ENCODE measurements at places on chromosomes 16 and 17.
A peak's percentile ranks its signal among the peaks of the same experiment; 100 is the strongest.

DNA sequence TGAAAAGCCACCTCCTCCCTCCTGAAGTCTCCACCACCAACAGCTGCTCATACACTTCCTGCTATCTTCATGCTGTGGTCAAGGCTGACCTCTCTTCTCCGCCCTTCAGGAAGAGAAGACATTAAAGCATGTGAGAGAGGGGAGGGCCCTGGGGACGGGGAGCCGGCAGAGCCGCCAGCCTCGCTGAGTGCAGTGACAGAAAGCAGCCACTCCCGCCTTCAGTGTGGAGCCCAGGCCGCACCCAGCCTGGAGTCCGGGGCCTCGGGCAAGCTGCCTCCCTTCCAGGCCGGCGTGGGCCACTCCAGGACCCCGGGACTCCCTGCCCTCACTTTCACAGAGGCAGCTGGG, 94.7 kb upstream of the TNRC6C start:
- no peak overlapping the region for H3K4me3 ChIP-seq
- H3K27me3 ChIP-seq = no peaks in the 10 kb centered on the region
- DNase-seq = no peak
- H3K4me1 ChIP-seq = peaks cover 24% of the 10 kb centered on the region
- H3K27ac ChIP-seq = no peak overlapping the region

GRCh38 chr16:67667817-67668494, 1.3 kb downstream of the C16orf86 start:
- H3K27ac ChIP-seq = peak overlapping the region; percentile 28
- no peaks in the 10 kb centered on the region for H3K27me3 ChIP-seq
- peak overlapping the region; percentile 65 for H3K4me3 ChIP-seq
- peak; percentile 82 for DNase-seq
- peaks cover 36% of the 10 kb centered on the region for H3K4me1 ChIP-seq

DNA sequence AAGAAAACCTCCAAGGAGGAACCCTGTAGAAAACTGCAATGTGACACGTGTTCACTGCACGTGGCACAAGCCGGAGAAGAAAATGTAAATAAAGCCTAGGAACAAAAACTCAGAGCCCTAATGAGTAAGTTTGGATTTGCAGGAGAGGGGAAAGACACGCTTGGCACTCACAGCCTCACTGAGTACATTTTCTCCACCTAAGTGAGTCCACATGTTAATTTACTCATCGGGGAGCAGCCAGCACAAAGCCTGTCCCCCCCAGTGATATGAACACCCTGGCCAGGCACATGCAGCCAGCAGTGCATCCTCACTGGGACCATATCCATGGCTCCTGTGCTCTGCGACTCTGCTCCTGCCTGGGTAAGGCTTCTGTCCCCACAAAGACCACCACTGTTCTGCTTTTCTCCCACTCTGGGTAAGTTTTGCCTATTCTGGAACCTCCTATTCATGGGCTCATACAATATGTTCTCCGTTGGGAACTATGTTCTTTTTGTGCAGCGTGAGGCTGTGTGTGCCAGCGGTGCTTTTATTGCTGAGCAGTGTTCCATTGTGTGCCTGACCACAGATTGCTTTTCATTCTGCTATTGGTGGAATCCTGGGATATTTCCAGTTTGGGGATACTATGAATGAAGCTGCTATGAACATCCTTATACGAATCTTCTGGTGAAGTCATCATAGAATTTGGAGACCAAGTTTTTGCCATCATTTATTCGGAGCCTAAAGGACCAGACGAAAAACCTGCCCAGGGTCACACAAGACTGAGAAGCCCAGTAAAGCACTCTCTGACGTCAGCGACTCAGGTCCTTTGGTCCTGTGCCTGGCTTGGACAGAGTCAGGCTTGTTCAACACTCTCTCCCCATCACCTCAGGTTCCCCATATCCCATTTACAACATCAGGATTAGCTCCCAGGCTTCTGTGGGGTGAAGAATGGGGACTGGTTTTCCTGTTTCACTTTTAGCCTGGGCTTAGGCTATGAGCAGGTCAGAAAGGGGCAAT, 53.3 kb downstream of the RNF112 start:
- peaks cover 43% of the 10 kb centered on the region for H3K4me1 ChIP-seq
- no peaks in the 10 kb centered on the region for H3K27me3 ChIP-seq
- H3K27ac ChIP-seq = peak overlapping the region; percentile 57
- H3K4me3 ChIP-seq = no peak overlapping the region
- no peaks in the 10 kb centered on the region for H3K36me3 ChIP-seq
- DNase-seq = no peak

GRCh38 chr17:79965806-79966205, 69.9 kb downstream of the TBC1D16 start:
- no peak overlapping the region for H3K27ac ChIP-seq

DNA sequence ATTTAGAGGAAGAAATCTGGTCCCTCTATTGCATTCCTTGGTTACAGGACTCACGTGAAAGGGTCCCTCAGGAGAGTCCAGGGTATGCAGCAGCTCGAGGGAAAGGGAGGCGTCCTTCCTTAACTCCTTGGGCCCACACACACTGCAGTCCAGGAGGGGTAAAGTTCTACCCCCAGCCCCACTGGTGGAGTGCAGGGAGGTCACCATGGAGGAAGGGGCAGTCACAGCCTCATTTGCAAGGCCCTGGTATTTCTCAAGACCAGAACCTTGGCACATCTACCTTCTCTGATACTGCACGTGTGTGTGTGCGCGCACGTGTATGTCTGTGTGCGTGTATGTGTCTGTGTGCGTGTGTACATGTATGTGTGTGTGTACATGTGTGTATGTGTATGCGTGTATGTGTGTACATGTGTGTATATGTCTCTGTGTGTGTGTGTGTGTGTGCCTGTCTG, 11.1 kb downstream of the HIC1 start:
- no peak for DNase-seq
- no peak overlapping the region for H3K27ac ChIP-seq
- H3K27me3 ChIP-seq = no peaks in the 10 kb centered on the region
- H3K36me3 ChIP-seq = peaks cover 77% of the 10 kb centered on the region

GRCh38 chr16:68488554-68488953, 40.2 kb upstream of the SMPD3 start:
- no peak overlapping the region for H3K27ac ChIP-seq
- H3K36me3 ChIP-seq = no peaks in the 10 kb centered on the region
- no peak for DNase-seq
- H3K4me1 ChIP-seq = no peaks in the 10 kb centered on the region

- H3K4me3 ChIP-seq = no peak overlapping the region
- H3K36me3 ChIP-seq = no peaks in the 10 kb centered on the region
- H3K4me1 ChIP-seq = no peaks in the 10 kb centered on the region
- H3K27ac ChIP-seq = no peak overlapping the region
Measured at GRCh38 chr17:14461227-14461548, 160.3 kb downstream of the HS3ST3B1 start.

DNA sequence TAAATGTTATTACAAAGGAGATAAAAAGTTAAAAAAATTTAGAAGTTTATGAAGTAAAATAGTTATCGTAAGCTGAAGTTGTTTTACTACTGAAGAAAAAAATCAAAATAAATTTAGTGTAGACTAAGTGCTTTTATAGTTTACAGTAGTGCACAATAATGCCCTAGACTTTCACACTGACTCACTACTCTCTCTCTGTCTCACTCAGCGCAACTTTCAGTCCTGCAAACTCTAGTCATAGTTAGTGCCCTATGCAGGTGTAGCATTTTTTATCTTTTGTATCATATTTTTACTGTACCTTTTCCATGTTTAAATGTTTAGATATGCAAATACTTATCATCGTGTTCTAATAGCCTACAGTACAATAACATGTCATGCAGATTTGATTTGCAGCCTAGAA, 17.7 kb upstream of the TOM1L1 start:
- H3K4me1 ChIP-seq = no peaks in the 10 kb centered on the region
- DNase-seq = no peak
- H3K27ac ChIP-seq = no peak overlapping the region

Measured in CD4-positive, alpha-beta T cell (primary cell).